ENCODE measurements at places on chromosomes 1 and 21.
A peak's percentile ranks its signal among the peaks of the same experiment; 100 is the strongest.

DNA sequence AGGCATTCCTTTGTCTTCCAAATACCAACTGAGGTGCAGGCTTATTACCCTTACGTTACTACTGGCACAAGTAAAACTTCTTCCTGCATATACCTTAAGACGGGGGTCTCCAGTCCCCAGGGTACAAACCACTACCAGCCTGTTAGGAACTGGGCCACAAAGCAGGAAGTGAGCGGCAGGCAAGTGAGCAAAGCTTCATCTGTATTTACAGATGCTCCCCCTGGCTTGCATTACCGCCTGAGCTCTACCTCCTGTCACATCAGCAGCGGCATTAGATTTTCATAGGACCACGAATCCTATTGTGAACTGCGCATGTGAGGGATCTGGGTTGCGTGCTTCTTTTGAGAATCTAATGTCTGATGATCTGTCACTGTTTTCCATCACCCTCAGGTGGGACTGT is 113.1 kb downstream of the SLC45A1 start:
- DNase-seq = no peak

GRCh38 chr21:33522297-33522952 is 19.5 kb downstream of the GART start:
- no peak for DNase-seq

- DNase-seq = peak; percentile 87
Measured at GRCh38 chr1:206784471-206784903, 12.2 kb upstream of the IL10 start.

GRCh38 chr21:16308269-16308668 is 578.5 kb downstream of the USP25 start:
- no peak for DNase-seq

DNA sequence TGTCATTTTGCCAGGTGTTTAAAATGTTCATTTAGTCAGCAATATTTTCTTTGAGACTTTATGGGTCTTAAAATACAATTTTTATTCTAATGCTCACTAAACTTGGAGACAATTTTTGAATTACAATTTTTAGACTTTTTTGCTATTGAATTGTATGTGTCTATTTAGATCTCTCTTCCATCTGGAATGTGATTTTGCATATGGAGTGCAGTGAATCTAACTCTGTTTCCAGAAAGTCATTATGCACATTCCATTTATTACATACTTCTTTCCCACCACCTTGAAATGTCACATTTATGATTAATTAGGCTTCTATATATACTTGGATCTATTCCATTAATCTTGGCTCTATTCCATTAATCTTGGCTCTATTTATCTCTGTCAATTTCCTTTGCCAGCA is 5.6 kb upstream of the TSPEAR start:
- no peak for DNase-seq

DNA sequence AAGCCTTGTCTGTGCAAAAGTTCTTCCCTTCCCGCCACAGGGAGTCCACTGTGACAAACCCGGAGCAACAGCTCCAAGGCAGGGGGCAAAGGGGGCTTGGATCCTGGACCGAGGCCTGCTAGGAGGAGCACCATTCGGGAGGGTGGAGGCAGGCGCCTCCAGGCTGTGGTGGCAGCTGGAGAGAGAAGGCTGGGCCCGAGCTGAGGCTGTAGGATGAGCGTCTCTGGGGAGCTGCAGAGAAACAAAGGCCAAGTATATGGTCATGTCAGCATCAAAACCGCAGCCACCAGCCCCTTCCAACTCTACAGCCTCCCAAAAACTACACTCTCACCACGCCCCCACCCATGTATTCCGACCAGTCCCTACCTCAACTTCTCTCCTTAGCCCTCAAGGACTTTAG is 579 bp downstream of the SH3BP5L start:
- no peak for DNase-seq

DNA sequence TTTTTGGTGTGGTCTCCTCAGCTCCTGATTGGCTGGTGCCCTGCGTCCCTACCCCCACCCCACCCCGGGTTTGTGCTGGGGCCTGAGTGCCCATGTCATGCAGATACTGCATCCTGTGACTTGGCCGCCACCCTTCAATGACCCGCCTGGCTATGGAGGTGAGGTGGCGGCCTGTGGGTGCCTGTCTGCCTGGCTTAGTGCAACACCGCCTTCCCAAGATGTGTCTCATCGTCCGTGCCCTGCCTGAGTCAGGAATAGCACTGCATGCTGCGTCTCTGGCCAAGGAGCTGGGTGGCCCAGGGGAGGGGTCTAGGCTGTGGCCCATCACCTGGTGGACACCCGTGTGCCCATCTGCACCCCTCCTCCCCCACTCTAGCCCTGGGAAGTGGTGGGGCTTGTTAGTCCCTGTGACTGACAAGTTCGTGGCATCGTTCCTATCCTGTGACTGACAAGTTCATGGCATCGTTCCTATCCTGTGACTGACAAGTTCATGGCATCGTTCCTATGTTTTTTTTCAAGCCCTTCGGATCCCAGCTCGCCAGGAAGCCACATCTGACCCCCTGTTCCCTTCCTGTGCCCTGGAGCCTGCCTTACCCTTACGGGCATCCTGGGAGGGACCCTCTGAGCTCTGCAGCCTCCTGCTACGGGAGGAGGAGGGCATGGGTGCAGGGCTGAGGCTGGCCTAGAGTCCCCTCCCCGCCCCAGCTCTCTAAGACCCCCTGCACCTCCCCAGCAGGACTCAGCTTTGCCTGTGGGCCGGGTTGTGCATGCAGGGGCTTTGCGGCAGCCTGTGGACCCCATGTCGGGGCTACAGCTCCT is 7.5 kb downstream of the SLX9 start:
- no peak for DNase-seq

DNA sequence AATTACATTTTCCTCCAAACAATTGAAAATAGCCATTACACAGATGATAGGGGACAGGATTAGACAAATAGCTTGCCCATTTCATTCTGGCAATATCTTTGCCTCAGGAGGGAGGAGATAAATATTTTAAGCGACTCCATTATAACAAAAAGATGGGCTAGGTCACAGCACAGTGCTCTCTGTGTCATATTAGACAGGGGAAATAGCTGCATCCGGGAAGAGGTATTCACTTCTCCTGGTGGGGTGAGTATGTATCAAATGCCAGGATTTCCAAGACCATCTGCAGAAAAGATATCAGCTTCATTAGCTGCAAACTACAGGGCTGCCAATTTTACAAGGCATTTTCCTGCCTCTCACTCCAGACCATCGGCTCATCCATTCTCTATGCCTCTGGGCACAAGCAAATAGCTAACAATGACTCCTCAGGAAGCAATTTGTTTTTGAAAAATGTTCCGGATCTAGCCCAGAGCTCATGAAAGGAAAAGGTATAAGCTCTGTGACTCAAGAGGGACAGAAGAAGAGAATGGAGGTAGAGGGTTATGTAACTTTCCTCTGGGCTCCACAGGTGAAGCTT is 41.9 kb upstream of the ANGPTL7 start:
- DNase-seq = no peak

- no peak for DNase-seq
Measured at GRCh38 chr1:224884361-224884801, 45.1 kb upstream of the DNAH14 start.

- no peak for DNase-seq
Measured at GRCh38 chr21:29209696-29210095, 79.3 kb downstream of the MAP3K7CL start.

- no peak for DNase-seq
Measured at GRCh38 chr1:77385551-77385950, 103.7 kb downstream of the AK5 start.

GRCh38 chr1:11345971-11346715 is 73.1 kb downstream of the UBIAD1 start:
- no peak for DNase-seq

DNA sequence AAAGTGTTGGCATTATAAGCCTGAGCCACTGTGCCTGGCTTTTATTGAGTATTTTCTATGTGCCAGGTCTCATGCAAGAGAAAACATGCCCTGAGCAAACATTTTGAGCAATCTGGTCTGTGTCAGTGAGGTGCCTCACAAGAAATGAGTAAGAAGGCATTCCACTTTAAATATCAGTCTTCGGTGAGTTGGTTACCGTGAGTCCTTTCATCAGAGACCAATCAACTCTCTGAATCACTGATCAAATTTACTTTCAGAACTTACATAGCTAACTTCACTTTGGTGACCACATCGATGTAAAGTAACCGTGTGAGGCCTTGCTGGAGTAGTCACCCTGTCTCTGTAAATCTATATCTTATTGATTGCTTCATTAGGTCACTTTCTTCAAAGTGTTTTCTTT is 14.3 kb upstream of the DDX59 start:
- no peak for DNase-seq

- DNase-seq = no peak
Measured at GRCh38 chr1:231162297-231162969, 575 bp downstream of the TRIM67 start.

Data from stimulated activated CD4-positive, alpha-beta T cell treated with anti-CD3 and anti-CD28 coated beads, TNF-alpha, amount 100 ng/mL, for 4 hours (primary cell).